ENCODE measurements at places on chromosomes 12 and 14. TPM values are rescaled to one million over a fixed set of nuclear protein-coding genes. Genes with fewer than 3 reads are reported as not detected.

- peak; percentile 46 for DNase-seq
These were observed at the start of gene REC8 for GRCh38 chr14:24171422-24172260. REC8 (plus strand) TSS chr14:24172080; CDS start chr14:24172553, 473 bp downstream.

GRCh38 chr14:102915292-102916110, 7.0 kb upstream of the AMN start:
- no peak for DNase-seq

- no peak for DNase-seq
These were observed 17.4 kb downstream of the EXD2 start for GRCh38 chr14:69208666-69209065.

- DNase-seq: no peak
These were observed 130.8 kb upstream of the EGLN3 start for GRCh38 chr14:34081576-34082136.

- DNase-seq: no peak
These were observed 42.1 kb upstream of the MEG3 start for GRCh38 chr14:100783630-100784370.

- DNase-seq: no peak
These were observed 107.8 kb upstream of the DDHD1 start for GRCh38 chr14:53260928-53261327.

- DNase-seq: no peak
These were observed 9.5 kb upstream of the PRKD1 start for GRCh38 chr14:29937116-29937515.

DNA sequence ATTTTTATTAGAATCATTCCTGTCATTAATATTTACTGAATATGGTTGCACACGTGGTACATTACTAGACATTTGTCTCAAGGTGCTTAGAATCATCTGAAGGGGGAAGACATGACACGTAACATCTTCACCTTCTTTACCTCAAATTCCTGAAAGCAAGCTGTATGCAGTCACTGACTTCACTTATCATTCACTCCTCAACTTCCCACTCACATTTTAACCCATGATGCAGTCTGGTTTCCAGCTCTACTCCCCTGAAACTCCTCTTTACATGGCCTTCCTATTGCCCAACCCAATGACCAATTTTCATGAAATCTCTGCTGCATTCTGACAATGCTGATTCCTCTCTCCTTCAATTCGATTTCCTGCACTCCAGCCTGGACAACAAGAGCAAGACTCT, 5.8 kb upstream of the PSMC6 start:
- DNase-seq: no peak

DNA sequence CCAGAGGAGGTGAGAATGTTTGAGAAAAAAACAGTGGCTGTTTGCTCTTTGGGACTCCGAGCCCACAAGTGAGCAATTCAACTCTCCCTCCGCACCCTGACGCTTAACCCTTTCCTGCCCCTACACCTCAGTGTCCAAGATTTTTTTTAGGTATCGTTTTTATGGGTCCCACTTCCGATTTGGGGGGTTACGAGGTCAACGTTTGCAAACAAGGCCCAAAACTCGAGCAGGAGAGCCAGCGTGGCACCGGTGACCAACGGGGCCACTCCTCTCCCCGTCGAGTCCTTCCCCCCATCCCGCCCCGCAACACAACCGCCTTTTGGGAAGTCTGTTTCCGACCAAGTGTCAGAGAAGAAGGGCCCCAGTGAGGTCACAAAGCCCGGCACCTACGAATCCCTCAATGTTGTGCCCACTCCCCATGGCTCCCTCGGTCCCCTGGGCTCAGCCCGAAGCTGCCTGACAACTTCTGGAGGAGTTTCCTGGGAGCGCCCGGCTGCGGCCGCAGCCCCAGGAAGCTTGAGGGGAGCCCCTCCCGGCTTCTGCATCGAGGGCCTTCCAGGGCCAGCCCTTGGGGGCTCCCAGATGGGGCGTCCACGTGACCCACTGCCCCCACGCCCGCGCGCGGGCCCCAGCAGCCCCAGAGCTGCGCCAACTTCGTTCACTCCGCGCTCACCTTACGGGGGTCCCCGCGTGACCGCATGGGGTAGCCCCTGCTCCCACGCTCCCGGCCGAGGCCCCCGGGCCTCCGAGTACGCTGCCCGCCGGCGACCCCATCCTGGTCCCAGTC, 1.2 kb downstream of the CDK2AP1 start:
- no peak for DNase-seq

Gene C14orf132
- total RNA-seq: 4.3 TPM

Gene GOLT1B
- total RNA-seq: 22.0 TPM

- no peak for DNase-seq
These were observed 55.5 kb downstream of the TTC7B start for GRCh38 chr14:90760591-90761316.

DNA sequence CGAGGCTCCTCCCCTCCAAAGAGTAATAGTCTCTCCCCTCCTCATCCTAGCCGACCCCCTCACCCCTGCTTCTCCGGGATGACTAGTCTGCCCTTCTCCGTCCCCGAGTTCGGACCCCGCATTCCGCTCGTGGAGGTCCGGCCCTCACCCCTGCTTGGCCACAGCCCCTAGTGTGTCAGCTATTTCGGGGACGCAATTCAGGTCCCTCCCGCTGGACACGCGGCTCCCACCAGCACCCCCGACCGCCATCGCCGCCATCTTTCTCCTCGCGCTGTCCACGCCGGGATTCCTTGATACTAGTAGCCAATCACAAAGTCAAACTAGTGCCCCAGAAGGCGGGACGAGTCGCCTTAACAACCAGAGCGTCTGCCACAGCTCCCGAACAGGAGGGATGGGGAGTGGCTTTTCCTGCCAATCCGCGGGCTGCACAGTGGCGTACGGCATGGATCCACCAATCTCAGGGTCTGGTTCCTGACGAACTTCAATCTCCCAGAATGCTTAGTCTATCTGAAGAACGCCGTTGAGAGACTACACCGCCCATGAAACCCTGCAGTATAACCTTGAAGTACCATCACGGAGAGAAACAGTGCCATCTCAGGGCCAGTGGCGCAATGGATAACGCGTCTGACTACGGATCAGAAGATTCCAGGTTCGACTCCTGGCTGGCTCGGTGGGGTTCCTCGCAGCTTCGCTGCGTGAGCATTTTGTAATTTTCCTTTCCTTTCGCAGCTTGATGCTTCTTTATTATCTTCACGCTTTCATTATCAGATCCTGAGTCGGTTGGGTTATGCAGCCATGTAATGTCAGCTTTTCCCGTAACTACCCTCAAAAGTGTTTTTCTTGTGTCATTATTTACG, at the start of gene PRMT5:
TSS of gene PRMT5 (minus strand) at position 273 of the 857 bp plus-strand sequence. CDS start at position 258, 15 bp downstream.
- DNase-seq: peak; percentile 94

Gene KLRC4
- total RNA-seq: 0.63 TPM

- no peak for DNase-seq
These were observed 14.8 kb upstream of the DNAH10 start for GRCh38 chr12:123747309-123747708.

Gene ZNF641
- 35.5 TPM for total RNA-seq

Gene EIF2S3B
- not detected for total RNA-seq

- DNase-seq: no peak
These were observed 7.3 kb downstream of the GPR84 start for GRCh38 chr12:54356951-54357356.

DNA sequence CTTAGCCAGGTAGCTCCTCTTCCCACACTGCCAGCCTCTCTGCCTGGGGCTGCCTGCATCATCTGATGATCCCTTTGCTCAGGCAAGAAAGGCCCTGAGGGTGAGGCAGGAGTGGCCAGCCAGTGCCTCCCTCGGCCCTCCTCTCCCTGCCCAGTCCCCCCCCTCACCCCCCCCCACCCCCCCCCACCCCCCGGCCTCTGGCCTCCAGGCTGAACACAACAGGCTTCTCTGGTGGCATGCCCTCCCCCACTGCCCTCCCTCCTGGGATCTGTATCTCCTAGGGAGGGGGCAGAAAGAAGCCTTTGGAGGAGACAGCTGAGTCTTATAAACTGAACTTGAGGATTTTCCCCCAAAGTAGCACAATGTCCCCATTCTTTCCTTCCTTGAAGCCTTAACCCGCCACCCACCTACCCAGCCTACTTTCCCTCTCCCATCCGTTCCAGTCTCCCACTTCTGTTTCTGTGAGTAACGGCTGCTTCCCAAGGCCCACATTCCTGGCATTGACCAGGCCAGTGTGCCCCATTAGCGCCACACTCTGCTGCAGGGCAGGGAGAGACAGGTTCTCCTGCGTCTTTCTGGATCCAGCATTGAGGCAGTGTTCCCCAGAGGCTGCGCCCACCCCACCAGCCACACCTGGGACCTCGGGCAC, 82.1 kb downstream of the B4GALNT3 start:
- DNase-seq: no peak

Gene TSHR
- not detected for total RNA-seq

Gene HOXC9
- total RNA-seq: not detected

DNA sequence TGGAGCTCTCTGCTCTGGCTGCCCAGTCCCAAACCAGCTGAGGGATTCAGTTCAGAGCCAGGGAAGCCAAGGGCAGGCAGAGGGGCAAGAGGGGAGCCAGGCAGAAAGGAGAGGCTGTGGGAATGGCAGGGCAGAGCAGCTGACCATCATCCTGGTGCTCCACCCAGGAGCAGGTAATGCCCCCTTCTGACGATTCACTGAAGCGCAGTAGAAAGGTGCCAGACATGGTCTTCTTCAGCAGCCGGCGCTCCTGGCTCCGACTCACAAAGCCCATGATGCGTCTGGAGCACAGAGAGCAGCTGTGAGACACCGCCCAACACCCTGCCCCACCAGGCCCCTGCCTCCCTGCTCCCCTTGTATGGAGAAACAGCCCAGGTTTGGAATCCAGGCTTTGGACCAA, 8.0 kb downstream of the IL23A start:
- DNase-seq: no peak

Gene TAS2R42
- not detected for total RNA-seq

- DNase-seq: no peak
These were observed 45.5 kb downstream of the KTN1 start for GRCh38 chr14:55625481-55625880.
